Right lung (tissue), 10 donors: ENCODE measurements at places on chromosomes 3 and 15. TPM values are rescaled to one million over a fixed set of nuclear protein-coding genes. Genes with fewer than 3 reads are reported as not detected.

The AADAC gene
- polyA plus RNA-seq, result 1.9 TPM

- no peak for DNase-seq
These were observed 54.3 kb downstream of the PDE8A start for GRCh38 chr15:85035980-85036379.

The SLC38A3 gene
- polyA plus RNA-seq, result 5.3 TPM

GRCh38 chr15:80350941-80351610 lies 53.1 kb upstream of the ARNT2 start:
- no peak for DNase-seq

The PLA1A gene
- 0.91 TPM for polyA plus RNA-seq

DNA sequence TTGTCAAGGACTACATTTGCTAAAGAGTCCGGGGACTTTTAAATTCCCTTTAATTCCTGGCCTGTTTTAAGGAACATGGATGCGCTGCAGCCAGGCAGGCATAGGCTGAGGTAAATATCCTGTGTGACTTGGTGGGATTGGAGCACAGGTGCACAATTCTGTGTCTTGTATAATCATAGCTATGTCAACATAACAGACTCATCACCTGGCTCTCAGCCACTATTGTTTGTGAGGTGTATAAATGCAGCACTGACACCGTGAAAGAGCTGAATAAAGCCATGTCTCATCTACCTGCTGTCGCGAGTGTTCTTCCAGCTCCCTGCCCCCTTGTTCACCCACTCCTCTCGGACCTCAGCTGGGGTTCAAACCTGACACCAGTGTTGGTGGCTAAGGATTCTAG lies 109.7 kb downstream of the MFSD1 start:
- no peak for DNase-seq

GRCh38 chr3:194654443-194654842 lies 17.5 kb downstream of the LSG1 start:
- no peak for DNase-seq

- DNase-seq, result no peak
These were observed 60.2 kb downstream of the SYNPR start for GRCh38 chr3:63338351-63338750.
